ENCODE measurements at places on chromosomes 7 and 10. TPM values are rescaled to one million over a fixed set of nuclear protein-coding genes. Genes with fewer than 3 reads are reported as not detected.

- no peak for DNase-seq
Measured at GRCh38 chr7:49228426-49229098, 304.2 kb downstream of the CDC14C start.

DNA sequence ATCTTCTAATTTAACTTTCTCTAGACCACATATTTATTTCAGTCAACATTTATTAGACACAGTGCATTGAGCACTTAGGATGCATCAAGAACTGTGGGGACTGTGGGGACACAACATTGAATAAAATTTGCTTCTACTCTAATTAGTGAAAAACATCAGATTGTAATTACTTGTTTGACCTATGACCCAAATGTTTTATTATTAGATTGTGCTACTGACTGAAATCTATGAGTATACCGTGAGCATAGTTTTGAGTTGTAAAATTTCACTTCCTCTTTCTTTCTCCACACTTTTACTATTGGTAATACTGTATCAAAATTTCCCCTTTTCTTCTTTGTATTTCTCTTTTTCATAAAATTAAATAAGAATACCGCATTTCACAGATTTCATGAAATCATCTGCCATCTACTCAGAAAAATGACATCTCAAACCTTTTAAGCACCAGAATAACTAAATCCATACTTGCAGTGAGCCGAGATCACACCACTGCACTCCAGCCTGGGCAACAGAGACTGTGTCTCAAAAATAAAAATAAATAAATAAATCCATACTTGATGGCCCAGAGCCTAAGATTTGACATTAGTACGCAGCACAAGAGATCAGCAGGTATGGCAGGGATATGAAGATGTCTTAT, 25.4 kb upstream of the INPP5F start:
- no peak for DNase-seq

DNA sequence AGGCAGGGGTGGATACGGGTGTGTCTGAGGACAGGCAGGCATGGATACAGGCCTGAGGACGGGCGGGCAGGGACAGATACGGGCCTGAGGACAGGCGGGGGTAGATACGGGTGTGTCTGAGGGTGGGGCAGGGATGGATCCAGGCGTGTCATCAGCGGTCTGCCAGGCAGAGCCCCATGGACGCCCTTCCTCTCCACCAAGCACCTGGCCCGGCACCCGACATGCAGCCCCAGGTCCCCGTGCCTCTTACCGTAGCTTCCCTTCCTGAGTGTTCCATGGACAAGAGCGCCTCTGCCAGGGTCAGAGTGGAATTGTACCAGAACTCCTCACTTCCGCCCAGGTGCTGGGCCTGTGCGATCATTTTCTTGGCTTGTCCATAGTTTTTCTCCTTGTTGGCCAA, 74.6 kb upstream of the NKX6-2 start:
- DNase-seq = peak; percentile 17

GRCh38 chr10:44786286-44786850, 124.8 kb upstream of the TMEM72 start:
- DNase-seq = no peak

- DNase-seq = no peak
Measured at GRCh38 chr7:104553074-104553473, 224.7 kb downstream of the LHFPL3 start.

DNA sequence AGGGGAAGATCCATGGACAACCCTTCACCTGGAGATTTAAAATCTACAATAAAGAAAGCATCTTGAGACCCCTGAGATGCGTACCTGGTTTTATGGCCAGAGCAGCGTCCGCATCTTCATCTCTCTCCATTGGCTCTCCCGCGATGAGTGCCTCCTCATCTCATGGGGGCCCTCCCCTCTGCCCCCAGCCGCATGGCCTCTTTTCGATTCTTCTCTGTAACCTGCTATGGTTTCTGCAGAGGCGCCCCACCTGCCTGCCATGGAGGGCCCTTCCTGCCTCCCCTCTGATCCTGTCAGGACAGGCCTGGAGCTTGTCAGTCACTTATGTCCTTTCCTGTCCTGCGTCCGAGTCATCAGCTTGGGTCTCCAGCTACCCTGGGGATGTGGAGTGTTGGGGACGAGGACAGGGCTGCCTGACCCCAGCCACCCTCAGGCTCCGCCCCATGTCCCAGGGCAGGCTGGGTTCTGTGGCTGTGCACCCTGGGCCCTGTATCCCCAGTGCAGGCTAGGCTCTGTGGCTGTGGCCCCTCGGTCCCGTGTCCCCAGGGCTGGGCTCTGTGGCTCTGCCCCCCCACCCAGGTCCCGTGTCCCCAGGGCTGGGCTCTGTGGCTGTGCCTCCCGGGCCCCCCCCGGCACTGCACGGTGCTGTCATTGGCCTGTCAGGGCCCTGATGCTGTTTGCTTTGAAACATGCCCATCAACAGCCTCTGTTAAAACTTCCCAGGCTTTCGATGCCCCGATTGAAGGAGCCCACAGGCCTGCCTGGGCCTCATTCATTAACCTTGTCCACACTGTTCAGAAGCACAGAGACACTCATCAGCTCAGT, 99.8 kb downstream of the WDR37 start:
- DNase-seq = no peak

GRCh38 chr7:40455485-40455884, 320.7 kb downstream of the SUGCT start:
- no peak for DNase-seq

DNA sequence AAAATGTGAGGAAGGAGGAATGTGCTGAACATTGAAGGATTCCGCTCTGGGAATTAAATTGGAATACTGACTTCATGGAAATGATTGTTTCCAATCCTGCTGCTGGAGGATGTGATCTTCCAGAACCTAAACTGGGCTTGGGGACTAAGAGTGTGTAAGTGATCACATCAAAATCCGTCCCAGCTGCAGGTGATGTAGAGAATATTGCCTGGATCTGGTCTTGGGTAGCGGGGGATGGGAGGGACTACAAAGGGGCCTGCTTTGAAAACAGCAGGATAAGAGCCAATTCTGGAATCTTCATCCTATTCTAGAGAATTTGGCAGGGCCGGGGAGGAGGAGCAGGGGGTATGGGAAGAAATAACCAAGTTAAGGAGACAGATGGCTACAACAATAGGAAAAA, 552.2 kb upstream of the FZD8 start:
- DNase-seq = no peak

GRCh38 chr7:75639071-75639885, 99.5 kb downstream of the HIP1 start:
- DNase-seq = peak; percentile 59

GRCh38 chr7:95589031-95589430, 7.3 kb downstream of the PDK4 start:
- no peak for DNase-seq

- DNase-seq = no peak
Measured at GRCh38 chr10:15395935-15396334, 24.8 kb upstream of the FAM171A1 start.

DNA sequence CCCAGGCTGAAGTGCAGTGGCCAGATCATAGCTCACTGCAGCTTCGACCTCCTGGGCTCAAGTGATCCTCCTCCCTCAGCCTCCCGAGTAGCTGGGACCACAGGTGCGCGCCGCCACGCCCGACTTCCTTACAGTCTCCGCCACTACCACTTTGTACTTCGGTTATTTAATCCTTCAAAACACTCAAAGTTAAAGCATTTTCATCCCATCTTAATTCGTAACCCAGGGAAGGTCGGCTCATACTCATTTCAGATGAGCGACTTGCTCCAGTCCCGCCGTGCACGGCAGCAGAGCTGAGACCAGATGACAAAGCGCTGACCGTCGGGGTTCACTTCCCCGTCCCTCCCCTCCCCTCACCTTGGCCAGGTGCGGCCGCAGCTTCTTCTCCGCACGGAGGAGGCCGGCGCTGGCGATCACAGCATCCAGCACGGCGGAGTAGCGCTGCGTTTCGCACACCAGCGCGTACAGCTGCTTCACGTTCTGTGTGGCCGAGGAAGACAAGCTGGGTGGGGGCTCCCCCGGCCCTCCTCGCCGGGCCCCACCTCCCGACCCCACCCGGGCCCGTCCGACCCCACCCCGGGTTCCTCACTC, 457 bp downstream of the NSUN5 start:
- no peak for DNase-seq

DNA sequence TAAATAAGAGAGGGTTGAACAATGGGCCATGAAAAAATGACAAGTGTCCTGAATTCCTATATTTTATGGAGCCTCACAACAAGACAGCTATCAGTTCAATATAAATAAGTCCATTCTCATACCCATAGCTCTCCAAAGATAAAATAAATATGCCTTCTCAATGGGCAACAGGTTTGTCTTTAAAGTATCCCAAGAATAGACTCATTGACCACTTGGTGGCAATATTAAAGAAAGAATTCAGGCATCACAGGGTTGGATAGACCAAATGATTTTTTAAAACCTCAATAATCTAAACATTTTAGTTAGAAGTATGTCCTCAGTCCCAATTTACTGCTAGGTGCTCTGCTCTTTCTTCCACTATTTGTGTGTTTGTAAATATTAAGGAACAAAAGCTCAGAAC, 165.1 kb upstream of the WNT16 start:
- DNase-seq = no peak

DNA sequence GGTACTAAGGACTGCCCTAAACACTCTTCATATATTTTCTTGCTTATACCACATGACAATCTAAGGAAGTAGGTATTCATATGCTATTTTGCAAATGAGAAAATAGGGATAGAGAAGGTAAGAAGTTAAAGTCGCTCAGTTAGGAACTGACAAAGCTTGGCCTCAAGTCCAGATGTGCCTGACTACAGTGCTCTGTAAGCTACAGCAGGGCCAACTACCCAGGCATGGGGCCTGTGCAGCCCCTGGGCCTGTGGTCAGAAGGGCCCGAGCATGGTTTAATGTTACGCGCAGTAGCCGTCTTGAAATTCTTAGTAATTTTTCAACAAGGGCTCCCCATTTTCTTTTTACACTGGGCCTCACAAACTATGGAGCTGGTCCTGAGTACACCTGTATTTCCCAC, 146.2 kb downstream of the GLI3 start:
- DNase-seq = no peak

DNA sequence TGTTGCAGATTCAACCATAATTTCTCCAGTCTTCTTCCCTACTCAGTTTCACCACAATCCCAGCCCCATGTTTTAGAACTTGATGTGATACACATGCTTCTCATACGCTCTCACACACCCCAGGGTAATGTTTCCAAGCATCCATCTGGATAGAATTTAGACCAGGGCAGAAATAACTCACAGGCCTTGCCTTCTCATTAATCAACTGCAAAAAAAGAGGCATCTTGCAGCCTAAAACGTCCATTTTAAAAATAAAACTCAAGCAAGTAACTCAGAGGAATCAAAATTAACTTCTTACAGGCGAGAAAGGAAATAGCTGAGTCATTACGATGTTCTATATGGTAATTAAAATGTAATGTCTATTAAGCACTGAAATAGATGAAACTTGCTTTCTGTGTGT, 127.2 kb upstream of the RSU1 start:
- DNase-seq = no peak

AKR1C2 gene
- 65.4 TPM for total RNA-seq

HTR5A gene
- not detected for total RNA-seq

AKR1E2 gene
- 5.7 TPM for total RNA-seq

OR6B1 gene
- total RNA-seq = not detected

All from left colon (tissue), 2 donors.